ENCODE measurements at places on chromosomes 12 and 14.

GRCh38 chr14:88929656-88930436 is 105.4 kb downstream of the TTC8 start:
- DNase-seq = no peak

- DNase-seq = no peak
Observed at GRCh38 chr12:71876137-71876799, 36.7 kb downstream of the TBC1D15 start.

- DNase-seq = no peak
Observed at GRCh38 chr12:76303989-76304460, 44.2 kb downstream of the BBS10 start.

- no peak for DNase-seq
Observed at GRCh38 chr12:60279221-60279620, 683.4 kb downstream of the SLC16A7 start.

Data from left kidney (tissue), 8 donors.